ENCODE measurements at places on chromosomes 2 and 18.

GRCh38 chr18:31030574-31031278 is 11.8 kb downstream of the DSC3 start:
- DNase-seq = no peak

DNA sequence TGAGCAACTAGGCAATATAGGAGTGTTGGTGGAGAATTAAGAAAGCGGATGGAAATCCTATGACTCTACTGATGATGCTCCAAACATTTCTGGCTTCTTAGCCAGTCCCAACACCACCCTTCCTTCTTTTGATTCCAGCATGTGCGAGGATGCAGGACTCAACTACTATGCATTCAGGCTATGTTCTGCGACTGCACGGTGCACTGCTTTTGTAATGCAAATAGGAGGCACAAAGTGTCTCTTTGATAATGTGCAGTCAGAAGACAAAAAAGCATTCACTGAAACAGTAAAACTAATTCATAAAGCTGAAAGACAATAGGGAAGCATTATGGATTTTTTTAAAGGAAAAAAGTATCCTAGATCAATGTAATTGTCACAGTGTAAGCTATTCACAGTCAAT is 106.7 kb downstream of the MEIS1 start:
- no peak for DNase-seq

- DNase-seq = no peak
Measured at GRCh38 chr2:96505231-96505889, at the start of gene NEURL3. Gene NEURL3 (minus strand): TSS chr2:96505357. CDS start chr2:96505286, 71 bp downstream.

GRCh38 chr18:51082571-51083267 is 52.7 kb downstream of the SMAD4 start:
- no peak for DNase-seq

- DNase-seq = no peak
Measured at GRCh38 chr18:55573386-55573785, 14.6 kb downstream of the TCF4 start.

GRCh38 chr18:31680831-31681568 is 3.4 kb downstream of the B4GALT6 start:
- DNase-seq = no peak

DNA sequence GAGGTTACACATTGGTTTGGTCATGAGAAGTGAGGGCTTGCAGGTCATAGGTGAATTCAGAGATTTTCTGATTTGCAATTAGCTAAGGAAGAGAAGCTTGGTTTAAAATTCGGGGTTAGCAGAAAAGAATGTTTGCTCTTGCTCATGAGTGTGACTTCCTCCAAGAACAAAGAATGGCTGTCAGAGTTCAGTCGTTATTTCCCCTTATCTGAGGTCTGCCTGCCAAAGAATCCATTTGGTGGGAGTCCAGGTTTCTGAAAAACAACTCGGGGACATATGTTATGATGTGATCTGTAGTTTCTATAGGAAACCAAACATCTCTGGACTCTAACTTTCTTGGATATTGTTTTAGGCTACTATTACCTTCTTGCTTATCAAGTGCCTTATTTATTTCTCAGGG is 3.2 kb upstream of the UGT1A6 start:
- no peak for DNase-seq

DNA sequence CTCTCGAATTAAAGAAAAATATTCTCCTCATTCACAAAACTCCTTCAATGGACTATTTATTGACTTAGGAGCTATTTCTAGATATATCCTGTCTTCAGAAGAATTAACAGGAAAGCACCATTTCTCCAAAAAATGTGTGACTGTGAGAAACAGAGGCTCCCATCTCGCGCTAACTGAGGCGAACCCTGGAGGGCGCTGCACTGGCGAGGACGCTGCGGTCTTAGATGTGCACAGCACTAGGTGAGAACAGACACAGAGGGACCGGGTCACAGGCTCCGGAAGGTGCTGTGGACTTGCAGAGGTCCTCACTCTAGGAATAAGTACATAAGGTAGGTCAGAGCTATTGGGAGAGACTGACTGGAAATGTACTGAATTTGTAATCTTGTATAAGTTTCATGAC is 229.7 kb upstream of the SLC35G4 start:
- no peak for DNase-seq

- DNase-seq = no peak
Measured at GRCh38 chr18:7600528-7601245, 33.6 kb downstream of the PTPRM start.

GRCh38 chr2:232920760-232921159 is 50.7 kb downstream of the SNORC start:
- no peak for DNase-seq

- no peak for DNase-seq
Measured at GRCh38 chr2:220434385-220434784, 807.0 kb downstream of the SLC4A3 start.

- no peak for DNase-seq
Measured at GRCh38 chr18:34783501-34783900, 73.4 kb downstream of the DTNA start.

GRCh38 chr2:20429528-20429927 is 17.3 kb upstream of the RHOB start:
- DNase-seq = no peak

GRCh38 chr18:54269893-54270844 is 852 bp downstream of the POLI start:
- DNase-seq = no peak

GRCh38 chr2:100748673-100749072 is 71.3 kb upstream of the NPAS2 start:
- DNase-seq = no peak

GRCh38 chr18:51537487-51537886 is 340.0 kb upstream of the MEX3C start:
- DNase-seq = no peak

GRCh38 chr2:113010088-113010487 is 4.8 kb downstream of the IL36A start:
- no peak for DNase-seq

GRCh38 chr2:48364100-48364499 is 165.9 kb upstream of the STON1 start:
- DNase-seq = no peak

DNA sequence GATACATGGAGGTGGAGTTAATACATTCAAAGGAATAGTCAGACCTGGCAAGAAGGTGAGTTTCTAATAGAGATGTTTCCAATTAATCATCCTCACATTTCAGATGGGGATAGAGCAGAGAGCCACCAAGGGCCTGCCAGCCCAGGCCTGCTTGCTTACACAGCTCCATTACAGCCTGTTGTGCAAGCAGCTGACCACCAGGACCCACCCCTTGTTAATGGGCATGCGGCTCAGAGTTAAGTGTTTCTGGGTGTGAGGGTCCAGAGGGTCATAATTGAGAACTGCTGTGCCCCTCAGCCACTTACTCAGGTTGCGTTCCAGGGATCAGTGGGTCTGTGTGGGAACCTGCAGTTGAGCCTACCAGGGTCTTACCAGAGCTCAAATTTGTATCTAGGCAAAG is 199.8 kb downstream of the AGPS start:
- DNase-seq = no peak

DNA sequence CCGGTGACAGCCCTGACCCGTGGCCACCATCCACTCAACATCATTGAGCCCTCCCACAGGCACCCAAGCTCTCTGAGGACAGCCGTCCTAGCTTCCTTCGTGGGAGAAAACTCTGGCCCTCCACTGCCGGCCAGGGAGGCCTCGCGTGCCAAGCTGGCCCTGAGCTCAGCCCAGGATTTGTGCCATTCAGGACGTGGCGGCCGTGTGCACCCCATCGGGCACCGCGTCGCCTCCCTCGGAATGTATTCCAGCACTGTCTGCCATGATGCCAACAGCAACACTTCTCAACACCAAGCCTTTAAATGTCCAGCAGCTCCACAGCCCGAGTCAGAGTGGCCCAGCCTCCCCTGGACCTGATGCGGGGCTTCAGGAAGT is 35.7 kb downstream of the ZNF516 start:
- DNase-seq = no peak

DNA sequence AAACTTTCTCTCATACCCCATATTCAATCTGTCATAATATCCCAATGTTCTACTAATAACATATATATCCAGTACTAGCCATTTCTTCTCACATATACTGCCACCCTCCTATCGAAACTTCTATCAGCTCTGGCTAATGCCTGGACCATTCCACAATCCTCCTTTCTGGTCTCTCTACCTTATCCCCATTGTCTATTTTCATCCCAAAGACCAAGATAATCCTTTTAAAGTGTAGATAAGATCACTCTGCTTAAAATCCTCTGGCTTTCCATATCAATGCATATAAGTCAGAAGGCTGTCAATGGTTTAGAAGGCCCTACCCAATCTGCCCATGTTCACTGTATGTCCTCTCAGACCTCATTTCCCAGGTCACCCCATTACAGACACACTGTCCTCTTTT is 229.6 kb downstream of the ZEB2 start:
- no peak for DNase-seq

- DNase-seq = no peak
Measured at GRCh38 chr2:23712756-23713151, 214.2 kb downstream of the ATAD2B start.

DNA sequence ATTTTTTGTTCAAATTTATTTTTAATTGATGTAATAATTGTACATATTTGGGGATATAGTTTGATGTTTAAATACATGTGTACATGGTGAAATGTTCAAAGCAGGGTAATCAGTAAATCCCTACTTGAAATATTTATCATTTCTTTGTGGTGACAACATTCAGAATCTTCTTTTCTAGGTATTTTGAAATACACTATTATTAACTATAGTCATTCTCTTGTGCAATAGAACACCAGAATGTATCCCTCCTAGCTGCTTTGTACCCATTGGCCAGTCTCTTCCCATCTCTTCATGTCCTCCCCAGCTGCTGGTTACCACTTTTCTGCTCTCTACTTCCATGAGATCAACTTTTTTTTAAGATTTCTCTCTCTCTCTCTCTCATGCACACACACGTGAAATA is 126.5 kb downstream of the ZNF407 start:
- no peak for DNase-seq

DNA sequence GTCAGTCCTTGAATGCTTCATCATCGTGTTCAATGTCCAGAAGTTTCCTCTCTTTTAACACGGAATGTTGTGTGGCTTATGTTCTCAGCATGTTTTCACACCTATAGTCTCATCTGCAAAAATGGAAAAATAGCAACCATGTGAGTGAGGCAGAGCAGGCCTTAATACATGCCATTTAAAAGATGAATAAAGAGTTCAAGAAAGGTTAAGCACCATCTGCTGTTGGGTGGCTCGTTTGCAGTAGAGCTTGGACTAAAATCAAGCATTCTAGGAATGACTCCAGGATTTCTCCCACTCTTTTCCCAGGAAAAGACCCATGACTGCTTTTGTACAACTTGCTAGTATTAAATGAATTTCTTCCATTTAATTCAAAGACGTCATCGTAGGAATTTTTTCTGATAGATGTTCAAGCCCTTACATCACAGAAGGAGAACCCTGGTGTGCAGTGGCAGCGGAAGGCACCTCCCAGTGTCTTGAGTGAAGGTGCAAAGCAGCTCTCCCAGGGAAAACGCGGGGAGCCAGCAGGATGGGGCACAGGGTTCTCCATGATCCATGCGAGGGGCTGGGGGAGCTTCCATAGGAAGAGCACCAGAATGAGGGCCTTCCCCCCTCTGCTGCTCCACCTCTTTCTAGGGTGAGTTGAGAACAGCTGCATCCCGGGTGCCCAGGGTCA is 9.6 kb downstream of the DCDC2C start:
- DNase-seq = no peak

DNA sequence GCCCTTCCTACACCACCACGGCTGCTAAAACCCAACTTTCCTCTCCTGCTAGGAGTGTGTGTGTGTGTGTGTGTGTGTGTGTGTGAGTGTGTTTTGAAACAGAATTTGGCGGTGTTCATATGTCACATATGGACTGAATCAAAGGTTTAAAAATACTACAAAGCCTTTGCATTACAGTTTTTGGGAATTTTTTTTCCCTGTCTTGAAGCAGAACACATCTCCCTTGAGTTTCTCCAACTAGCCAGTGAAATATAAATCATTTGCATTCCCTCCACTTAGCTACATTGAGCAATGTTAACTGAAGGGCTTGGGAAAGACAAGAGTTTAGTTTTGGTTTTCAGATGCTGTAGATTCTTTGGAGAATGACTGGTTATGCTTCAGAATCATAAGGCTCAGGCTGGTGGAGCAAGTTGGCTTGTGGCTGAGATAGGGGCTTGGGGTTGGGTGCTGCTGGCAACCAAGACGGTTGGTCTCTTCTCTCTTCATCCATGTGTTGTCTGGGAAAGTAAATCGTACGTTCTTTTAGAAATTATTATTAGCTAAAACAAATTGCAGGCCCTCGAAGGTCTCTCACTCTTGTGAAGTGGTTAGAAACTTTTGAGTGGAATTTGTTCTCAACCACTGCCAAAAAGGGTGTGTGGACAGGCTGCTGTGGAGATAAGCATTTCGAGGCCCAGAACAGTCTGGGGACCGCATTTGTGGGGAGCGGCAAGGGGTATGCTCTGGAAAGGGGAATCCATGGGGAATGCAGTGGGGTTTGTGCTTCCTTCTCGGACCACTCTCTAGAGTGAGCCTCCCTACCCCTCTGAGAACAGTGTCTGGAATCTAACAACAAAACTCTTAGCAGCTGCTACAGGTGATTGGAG is 1.4 kb downstream of the NRP2 start:
- no peak for DNase-seq

- no peak for DNase-seq
Measured at GRCh38 chr2:184530239-184530638, 68.1 kb upstream of the ZNF804A start.

DNA sequence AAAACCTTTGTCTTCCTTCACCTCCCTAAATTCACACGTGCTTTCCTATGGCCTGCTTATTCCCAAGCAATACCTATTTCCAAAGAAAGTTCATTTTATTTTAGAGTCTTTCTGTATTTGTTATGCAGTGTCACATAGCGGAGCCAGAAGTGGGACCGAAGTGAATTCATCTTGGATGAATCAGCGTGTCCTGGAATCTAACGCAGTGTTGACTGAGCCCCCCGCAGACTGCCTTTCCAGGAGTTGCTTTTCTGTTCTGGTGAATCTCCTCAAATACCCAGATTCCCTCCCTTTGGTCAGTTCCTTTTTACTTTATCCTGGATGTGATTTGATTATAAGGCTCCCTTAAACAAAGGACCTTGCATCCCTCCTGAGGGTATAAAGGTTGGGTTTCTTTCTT is 10.8 kb downstream of the ALPP start:
- no peak for DNase-seq

DNA sequence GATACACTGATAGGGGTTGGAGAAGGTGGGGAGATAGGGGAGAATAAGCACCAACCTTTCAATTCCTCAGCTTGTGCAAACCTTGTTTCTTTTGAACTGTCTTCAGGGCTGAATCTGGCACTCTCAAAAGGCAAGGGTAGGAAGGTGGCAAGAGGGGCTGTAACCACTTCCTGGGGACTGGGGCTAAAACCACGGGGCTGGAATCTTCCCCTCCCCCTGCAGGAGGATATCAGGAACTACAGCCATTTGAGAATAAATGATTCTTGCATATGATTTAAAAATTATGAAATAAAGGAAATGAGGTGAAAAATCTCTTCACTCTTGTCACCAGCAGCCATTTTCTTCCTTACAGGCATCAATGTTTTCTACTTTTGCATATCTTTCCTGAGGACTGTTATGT is 50.8 kb downstream of the ATOH8 start:
- DNase-seq = no peak

DNA sequence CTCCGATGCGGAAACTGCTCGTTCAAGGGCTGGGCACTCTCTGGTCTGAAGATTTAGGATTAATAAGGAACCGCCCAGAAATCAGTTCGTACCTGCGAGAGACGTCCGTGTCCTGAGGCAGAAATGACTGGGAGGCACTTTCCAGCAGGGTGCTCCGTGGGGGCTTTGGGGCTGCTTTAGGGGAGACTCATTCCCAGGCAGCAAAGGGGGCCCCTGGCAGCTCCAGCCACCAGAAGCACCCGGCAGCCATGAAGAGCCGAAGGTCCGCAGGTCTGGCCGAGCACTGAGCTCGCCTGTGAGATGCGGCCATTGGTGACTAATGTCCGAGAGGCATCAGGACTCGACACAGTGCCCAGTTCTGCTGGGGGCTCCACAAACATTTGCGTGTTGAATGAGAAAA is 20.9 kb downstream of the KCNG2 start:
- no peak for DNase-seq

Measured in GM12891 (cell line).